T-helper 22 cell (primary cell): ENCODE measurements at places on chromosomes 2 and 18.

DNA sequence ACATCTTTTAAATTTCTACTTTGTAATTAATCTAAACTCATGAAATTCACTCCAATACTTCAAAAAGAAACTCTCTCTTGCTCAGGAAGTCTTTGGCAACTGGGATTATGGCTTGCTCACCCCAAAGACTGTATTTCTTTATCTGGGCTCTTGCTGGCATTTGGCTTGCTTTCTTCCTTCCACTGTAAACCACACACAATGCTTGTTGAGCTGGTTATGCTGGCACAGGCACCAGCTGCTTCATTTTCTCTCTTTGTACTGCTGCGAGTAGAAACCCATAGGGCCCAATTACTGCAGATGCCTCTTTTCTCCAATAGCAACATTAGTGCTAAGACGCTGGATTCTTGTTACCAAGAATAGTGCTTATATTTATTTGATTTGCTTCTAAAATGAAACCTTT is 51.4 kb downstream of the SLC38A11 start:
- DNase-seq = no peak

GRCh38 chr18:3420919-3421279 is 29.1 kb upstream of the TGIF1 start:
- DNase-seq = no peak

- DNase-seq = no peak
Observed at GRCh38 chr2:148046802-148047201, 25.9 kb downstream of the MBD5 start.

- DNase-seq = no peak
Observed at GRCh38 chr2:16669388-16669787, 3.8 kb upstream of the CYRIA start.

DNA sequence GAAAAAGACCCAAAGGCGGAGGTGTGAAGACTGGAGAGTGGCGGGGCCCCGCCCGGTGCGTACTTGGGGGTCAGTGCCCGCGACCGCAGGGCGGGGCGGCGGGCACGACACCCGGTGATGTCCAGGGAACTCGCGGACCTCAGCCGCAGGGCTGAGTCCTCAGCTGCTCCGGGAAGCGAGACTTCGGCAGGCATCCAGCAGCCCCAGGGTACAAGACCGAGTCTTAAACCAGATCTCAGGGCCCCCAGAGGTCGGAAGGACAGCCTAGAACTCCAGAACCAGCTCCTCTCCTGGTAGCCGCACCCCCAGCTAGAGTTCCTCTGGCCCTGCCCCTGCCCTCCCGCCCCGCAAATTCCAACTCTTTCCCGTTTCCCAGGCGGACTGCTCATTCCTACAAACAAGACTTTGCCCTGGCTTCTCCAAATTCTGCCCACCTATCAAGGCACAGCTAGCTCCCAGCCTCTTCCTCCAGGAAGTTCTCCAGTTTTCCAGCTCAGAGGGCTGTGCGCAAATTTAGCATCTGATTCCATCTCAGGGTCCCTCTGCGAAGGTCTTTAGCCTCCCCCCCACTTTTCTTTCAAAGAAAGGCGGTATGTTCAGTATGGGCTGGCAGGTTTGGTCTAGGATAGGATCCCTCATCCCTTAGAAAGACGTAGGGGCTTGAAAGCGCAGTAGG is 26.0 kb upstream of the NOTO start:
- no peak for DNase-seq

- no peak for DNase-seq
Observed at GRCh38 chr2:219282375-219282774, 3.2 kb downstream of the DNAJB2 start.

GRCh38 chr2:28011322-28011737 is 120.8 kb downstream of the BABAM2 start:
- no peak for DNase-seq

- no peak for DNase-seq
Observed at GRCh38 chr2:199465988-199466691, 8.4 kb upstream of the SATB2 start.

DNA sequence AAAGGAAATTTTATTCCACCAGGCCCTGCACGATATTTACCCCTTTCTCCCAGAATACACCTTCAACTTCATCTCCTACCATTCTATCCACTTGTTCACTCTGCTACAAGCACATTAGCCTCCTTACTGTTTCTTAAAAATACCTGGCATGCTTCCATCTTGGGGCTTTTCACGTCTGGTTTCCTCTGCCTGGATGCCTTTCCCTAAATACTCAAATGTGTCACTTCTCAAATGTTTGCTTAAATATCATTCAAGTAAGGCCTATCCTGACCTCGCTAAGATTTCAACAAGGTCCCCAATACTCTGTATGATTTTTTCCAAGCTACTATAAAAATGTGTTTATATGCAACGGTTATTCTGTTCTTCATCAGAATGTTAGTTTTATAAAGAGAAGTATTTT is 433.0 kb upstream of the CHAC2 start:
- no peak for DNase-seq

DNA sequence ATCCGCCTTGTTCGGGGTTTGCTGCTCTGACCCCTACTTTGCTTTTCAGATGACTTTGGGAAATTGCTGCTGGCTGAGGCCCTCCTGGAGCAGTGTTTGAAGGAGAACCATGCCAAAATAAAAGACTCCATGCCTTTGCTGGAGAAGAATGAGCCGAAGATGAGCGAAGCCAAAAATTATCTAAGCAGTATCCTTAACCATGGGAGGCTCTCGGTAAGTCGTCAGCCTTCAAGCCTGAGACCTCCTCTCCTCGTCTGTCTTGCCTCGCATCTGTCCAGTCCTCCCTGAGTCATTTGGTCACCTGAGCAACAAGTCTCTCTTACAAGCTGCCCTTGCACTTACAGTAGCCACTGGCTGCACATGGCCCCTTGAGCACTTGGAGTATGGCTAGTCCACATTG is 34.7 kb upstream of the MCFD2 start:
- no peak for DNase-seq

DNA sequence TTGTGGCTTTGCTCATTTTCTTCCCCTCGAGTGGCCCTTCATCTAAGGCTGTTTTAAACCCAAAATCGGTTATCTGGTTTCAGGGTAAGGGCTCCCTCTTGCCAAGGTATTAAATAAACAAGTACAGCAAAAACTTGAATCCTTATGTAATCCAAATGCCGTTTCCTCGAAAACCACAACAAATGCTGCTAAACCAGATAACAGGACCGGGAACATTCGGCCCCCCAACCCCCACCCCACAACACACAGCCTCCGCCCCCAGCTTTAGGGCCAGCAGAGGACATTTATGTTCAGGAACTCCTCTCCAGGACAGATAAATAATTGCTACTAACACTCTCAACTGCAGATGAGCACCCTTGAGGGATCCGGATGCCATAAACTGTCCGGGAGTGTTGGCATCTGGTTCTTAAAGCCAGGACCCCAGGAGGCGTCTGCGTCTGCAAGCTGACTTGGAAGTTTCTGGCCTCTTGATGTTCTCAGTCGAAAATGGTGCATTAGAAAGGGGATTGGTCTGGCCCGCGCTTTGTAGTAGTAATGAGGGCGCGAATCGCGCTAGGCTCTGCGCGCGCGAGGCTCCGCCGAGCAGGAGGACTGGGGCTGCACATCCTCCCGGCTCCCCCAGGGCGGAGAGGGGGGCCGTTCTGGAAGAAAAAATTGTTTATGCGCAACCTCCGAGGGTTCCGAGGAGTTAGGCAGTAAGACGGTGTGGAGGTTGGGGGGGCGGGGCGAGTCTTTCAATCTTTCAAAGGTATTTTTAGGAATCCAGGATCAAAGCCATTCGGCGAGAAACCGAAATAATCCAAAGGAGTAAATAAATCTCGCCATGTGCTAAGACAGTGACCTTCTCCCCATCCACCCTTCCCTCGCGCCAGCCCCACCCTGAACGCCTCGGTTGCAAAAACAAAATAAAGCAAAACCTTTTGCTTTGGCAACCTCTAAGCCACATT is 3.9 kb upstream of the ID2 start:
- DNase-seq = no peak

DNA sequence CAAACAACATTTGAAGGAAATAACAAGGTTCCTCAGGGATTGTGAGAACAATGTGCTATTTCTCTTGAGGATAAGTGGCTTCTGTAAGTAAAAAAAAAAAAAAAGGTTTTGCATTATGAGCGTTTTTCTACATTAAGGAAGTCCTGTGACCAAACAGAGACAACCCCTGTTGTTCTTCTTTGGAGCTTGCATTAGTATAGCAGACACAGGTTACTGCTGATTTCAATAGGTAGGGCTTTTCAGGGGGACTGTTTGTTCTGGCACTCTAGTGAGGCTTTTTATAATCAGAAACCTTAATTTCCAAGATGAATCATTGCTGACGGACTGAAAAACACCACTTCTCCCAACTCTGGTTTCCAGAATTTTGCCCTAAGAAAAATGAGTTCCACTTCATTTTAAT is 8.2 kb downstream of the DPP10 start:
- DNase-seq = no peak

DNA sequence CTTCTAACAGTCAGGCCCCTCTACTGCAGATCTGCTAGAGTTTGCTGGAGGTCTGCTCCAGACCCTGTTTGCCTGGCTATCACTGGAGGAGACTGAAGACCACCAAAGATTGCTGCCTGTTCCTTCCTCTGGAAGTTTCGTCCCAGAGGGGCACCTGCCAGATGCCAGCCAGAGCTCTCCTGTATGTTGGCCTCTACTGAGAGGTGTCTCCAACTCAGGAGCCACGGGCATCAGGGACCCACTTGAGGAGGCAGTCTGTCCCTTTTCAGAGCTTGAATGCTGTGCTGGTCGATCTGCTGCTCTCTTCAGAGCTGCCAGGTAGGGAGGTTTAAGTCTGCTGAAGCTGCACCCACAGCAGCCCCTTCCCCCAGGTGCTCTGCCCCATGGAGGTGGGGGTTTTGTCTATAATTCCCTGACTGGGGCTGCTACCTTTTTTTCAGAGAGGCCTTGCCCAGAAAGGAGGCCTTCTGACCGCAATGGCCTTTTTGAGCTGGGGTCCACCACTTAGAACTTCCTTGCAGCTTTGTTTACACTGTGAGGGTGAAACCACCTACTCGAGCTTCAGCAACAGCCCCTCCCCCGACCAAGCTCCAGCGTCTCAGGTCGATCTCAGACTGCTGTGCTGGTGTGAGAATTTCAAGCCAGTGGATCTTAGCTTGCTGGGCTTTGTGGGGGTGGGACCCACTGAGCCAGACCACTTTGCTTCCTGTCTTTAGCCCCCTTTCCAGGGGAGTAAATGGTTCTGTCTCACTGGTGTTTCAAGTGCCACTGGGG is 566.0 kb downstream of the NR4A2 start:
- no peak for DNase-seq

DNA sequence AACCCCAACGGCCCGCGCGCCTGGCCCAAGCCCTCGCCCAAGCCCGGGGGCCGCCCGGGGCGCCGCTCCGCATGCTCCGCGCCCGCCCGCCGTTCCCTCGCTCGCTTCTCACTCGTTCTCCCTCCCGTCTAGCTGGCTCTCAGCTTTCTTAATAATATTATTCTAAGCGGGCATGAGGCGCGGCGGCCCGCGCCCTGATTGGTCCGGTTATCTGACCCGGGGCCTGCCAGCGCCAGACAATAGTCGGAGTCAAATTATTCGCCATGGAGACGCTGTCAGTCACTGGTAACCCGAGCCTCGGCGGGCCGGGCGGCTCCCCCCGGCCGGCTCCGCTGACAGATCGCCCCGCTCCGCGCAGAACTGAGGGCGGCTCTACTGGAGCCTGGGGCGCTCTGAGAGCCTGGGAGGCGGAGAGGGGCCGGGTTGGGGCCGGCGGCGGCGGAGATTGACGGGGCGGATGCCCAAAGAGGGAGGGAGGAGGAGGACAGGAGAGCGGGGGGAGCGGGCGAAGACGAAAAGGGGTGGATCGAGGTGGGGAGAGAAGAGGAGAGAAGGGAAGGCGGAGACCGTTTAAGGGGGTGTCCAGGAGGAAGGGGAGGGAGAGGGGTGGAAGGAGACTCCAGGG is at the start of gene SIX2:
Gene SIX2 (minus strand): TSS at position 150 of the 625 bp plus-strand sequence. CDS start 342 bp downstream, outside the sequence.
- no peak for DNase-seq

GRCh38 chr2:54535599-54536195 is 79.6 kb downstream of the SPTBN1 start:
- DNase-seq = no peak

GRCh38 chr2:61645911-61646310 is 107.8 kb upstream of the XPO1 start:
- DNase-seq = no peak

GRCh38 chr2:101303688-101304087 is 4.8 kb downstream of the RNF149 start:
- DNase-seq = no peak

GRCh38 chr18:48796491-48797205 is 154.1 kb downstream of the SMAD7 start:
- no peak for DNase-seq

DNA sequence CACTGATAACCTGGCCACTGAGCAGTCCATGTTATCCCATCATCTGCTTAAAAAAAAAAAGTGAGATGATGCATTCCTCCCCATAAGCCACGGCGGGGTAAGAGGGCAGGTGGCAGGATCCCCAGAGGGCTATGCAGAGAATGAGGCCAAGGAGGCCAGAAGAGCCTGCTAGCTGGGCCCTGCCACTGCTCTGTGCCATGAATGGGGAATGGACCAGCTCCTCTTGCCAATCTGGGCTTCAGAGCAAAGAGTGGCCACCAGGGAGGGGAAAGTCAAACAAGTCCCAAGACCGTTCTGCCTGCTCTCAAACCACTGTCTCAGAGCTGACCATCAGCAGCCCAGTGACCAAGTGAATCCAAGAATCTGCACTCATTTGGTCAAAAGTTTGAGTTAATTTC is 202.4 kb downstream of the TWIST2 start:
- DNase-seq = no peak

DNA sequence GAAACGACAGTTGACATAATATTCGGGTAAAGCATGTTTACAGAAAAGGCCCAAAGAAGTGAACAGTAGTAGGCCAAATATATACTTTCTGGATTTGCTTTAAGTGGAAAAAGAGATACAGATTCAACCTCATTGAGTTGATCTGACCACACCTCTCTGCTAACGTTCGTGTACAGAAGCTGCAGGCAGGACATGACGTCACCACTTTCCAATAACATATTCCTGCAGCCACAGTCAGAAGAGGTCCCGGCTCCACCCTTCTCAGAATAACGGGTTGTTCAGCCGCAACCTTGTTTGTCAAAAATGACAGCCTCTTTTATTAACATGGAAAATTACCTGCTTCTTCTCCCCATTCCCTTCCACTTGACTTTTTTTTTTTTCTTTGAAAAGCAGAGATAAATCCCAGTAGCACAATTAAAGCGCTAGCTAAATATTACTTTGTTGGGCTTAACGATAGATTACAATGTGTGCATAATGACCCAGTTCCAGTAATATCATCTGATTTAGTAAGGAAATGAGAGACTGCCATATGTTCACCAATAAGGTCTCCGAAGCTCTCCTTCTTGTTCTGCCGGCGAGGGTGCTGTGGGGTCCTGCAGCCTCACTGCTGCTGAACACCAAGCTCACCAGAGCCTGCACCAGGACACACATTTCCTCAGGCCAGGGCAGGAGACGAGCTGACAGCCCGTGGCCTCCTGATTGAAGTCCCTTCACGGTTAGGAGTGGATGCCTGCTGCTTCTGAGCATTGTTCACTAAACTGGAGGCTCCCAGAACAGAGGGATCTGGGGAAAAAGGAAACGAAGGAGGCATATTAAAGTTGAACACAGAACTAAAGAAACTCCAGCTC is 451.0 kb upstream of the SALL3 start:
- DNase-seq = no peak

- no peak for DNase-seq
Observed at GRCh38 chr2:241997017-241997416, 127.5 kb downstream of the RTP5 start.
